Erythroblast (primary cell): ENCODE measurements at places on chromosomes 5 and 9.
A peak's percentile ranks its signal among the peaks of the same experiment; 100 is the strongest.

DNA sequence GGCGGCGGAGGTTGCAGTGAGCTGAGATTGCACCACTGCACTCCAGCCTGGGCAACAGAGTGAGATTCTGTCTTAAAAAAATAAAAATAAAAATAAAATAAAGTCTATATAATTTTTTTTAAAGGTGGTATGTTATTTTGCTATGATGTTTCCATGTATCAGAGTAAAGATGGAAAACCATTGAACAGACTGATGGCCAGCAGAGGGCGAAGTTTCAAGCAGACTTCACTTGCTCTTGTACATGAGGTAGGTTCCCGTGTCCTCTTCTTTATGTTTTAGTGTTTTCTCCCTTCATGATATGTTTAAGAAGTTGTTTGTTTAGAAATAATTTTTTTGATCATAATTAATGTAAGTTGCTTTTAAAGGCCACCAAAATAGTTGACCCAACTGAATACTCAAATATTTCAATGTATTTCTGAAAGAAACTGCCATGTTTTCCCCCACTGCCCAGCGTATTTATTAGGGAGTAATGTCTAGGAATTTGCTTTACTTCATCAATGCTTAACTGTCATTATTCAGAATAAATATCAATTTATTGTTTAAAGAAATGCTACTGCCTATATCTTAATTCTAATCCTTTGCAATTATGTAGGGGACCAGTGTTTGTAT is 146.4 kb downstream of the HACD4 start:
- peak; percentile 76 for DNase-seq

GRCh38 chr5:177064500-177065277 is 22.0 kb upstream of the FGFR4 start:
- DNase-seq, result no peak

- no peak for DNase-seq
Measured at GRCh38 chr9:134322781-134323241, 3.4 kb upstream of the RXRA start.

DNA sequence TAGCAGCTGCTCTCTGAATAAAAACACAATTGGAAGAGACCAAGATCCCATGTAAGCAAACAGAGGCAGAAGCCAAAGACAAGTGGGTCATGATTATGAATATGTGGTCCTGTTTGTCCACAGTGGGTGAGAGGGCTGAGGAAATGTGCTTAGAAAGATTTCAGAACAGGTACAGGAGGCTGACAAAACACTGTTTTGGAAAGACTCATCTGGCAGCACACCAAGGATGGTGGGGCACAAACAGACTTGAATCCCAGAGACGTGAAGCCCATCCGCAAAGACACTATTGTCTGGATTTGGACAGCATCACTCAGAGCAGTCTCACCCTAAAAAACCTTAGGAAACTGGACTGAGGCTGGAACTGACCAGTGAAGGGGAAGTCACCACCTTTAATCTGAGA is 85.0 kb downstream of the ADRB2 start:
- DNase-seq, result no peak

- DNase-seq, result no peak
Measured at GRCh38 chr5:109347252-109347888, 62.4 kb downstream of the PJA2 start.

DNA sequence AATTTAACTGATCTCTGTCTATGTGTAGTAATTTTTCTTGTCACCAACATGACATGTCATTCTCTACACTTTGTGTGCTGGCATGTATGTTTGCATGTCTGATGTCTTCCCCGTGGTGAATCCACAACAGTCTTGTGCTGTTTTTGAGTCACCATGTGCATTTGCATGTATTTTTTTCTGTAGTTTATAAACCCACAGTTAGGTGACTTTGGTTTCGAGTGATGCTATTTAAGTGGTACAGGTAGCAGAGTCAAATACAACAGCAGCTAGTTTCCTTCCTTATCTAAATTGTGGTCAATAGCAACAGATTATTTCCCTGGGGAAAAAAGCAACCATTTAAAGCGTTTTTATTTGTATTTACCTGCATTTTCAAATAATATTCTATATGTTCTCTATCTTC is 89.9 kb upstream of the FSD1L start:
- DNase-seq, result peak; percentile 6

GRCh38 chr9:121663591-121663990 is 12.2 kb downstream of the DAB2IP start:
- DNase-seq, result no peak

DNA sequence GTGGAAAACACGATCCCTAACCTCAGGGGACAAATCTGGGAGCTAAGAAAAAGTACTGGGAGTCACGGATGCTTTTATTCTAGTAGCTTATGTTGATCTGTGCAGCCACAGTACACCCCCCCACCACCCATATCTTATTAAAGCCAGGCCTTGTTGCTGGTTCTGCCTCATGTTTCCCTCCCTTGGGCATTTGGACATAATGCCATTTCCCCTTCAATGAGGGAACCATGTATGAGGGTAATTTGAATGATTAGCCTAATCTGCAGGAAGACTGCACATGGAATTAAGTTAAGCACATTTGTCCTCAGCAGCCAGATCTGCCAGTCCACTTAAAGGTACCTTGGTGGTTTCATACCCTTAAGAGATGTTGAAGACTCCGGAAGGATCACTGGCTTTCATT is 102.0 kb downstream of the ARHGAP26 start:
- DNase-seq, result no peak

DNA sequence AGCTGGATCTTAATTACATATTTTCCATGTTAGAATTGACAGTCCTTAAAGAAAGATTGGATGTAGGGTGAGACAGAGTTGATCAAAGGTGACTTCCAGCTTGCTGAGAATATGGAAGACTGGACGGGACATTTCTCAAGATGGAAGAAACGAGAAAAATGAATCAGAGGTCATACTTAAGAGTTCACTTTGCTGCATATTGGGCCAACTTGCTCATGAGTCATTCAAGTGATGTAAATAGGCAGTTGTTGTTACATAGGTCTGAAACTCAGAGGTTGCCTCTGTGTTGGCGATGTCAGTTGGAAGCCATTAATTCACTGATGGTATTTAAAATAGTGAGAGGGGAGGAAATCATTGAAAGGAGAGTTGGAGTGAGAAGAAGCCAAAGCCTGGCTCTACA is 132.8 kb downstream of the CD180 start:
- DNase-seq, result peak; percentile 4

DNA sequence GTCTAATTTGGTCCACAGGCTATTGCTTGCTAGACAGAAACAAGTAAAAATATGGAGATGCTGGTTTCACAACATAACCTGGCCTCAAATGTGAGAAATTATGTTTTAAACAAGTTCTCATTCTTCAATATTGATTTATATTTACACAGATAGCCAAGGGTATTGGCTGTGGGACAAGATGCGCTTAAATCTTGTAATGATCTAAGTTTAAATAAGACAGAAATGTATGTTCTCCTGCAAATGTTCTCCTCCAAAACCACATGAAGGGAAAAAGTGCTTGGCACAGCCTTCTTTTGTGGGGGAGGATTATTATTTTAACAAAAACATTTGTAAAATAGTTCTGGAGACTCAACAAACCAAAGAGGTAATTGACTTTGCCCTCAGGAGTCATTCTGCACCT is 356.0 kb downstream of the DMAC1 start:
- no peak for DNase-seq
